Activated naive CD4-positive, alpha-beta T cell treated with anti-CD3 and anti-CD28 coated beads for 36 hours (primary cell): ENCODE measurements at places on chromosomes 7 and 10.

GRCh38 chr7:149130572-149131198 lies 4.6 kb upstream of the ZNF425 start:
- no peak for DNase-seq

- DNase-seq, result no peak
Measured at GRCh38 chr7:65304175-65304574, 69.5 kb upstream of the ZNF92 start.

DNA sequence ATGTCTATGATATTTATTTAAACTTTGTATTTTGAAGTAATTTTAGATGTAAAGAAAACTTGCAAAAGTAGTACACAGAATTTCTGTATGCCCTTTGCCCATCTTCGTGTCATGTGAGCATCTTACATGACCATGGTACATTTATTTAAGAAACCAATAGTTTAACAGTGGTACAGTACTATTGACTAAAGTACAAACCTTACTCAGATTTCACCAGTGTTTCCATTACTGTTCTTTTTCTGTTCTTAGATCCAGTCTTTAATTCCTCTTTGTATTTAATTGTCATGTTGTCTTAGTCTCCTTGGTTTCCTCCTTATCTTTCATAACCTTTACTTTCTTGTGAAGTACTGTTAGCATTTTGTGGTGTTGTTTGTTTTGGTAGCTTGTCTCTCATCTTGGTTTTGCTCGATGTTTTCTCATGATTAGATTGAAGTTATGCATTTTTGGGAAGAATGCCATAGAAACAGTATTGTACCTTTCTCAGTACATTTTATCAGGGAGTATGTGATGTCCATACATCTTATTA lies 24.1 kb downstream of the TAX1BP1 start:
- DNase-seq, result no peak

GRCh38 chr10:36349445-36350078 lies 707.5 kb upstream of the FZD8 start:
- DNase-seq, result no peak

DNA sequence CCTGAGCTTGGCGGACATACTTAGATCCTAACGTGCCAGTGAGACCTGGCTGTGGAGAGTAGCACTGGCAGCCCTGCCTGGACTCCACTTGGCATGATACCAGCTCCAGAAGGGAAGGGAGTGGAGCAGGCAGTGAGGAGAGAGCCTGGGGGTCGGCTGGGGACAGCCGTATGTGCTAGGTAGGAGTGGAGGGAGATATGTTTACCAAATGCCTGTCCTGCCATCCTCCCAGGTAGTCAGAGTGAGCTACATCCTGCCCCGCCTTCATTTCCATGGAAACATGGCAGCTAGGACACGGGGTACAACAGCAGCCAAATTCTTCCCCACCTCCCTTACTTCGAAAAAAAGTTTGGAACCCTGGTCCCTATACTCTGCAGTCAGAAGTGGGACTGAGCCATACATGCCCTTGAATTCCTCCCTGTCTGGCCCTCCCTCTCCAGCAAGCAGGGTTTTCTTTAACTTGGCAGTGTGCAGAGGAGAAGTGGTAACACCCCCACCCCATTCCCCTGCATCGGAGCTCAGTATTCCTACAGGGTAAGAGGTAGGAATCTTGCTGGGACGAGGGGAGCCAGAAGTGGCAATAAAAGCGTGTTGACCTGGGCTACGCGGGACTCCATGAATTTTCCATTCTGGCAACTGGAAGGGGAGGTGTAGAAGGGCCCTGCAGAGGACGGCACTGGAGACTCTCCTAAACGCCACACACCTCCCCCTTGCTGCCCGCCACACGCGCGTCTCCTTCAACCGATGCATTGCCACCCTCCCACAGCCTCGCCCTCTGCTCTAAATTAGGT lies 20.0 kb upstream of the SMO start:
- no peak for DNase-seq

GRCh38 chr7:30924624-30925023 lies 13.0 kb downstream of the AQP1 start:
- DNase-seq, result no peak
